CD8-positive, alpha-beta T cell (primary cell): ENCODE measurements at places on chromosomes 16 and 17.
A peak's percentile ranks its signal among the peaks of the same experiment; 100 is the strongest.

DNA sequence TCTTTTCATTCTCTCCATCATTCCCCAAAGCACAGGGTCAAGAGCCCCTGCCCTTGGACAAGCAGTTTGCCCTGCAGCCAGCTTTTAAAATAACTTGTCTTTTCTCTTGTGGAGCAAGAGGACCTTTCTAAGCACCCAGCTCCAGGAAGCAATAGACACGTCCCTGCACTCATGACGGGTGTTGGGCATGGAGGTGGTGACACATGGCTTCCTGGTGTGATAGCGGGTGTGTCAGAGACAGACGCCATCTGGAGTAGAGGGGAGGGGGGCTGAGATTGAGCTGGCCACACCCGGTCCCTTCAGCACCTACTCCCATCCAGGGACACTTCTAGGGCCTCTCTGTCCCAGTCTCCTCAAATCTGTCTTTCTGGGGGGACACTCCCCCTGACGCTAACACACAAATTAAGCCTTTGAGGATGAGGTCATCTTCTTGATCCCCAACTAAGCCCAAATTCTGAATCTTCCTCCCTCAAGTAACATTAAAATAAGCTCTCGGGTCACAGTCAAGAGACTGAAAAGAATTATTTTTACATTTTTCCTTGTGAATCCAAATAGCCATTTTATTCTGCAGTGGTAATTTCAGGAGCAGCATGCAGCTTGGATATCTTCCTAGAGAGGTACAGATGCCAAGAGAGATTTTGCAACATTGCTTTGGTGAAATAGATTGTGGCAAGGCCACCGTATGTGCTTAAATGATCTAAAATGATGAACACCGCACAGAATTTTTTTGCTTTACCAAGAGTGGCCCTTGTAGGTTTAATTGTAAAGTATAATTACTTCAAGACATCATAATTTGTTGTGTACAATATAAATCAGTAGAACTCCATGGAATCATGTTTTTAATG is 216.6 kb upstream of the IRX3 start:
- DNase-seq, result no peak

DNA sequence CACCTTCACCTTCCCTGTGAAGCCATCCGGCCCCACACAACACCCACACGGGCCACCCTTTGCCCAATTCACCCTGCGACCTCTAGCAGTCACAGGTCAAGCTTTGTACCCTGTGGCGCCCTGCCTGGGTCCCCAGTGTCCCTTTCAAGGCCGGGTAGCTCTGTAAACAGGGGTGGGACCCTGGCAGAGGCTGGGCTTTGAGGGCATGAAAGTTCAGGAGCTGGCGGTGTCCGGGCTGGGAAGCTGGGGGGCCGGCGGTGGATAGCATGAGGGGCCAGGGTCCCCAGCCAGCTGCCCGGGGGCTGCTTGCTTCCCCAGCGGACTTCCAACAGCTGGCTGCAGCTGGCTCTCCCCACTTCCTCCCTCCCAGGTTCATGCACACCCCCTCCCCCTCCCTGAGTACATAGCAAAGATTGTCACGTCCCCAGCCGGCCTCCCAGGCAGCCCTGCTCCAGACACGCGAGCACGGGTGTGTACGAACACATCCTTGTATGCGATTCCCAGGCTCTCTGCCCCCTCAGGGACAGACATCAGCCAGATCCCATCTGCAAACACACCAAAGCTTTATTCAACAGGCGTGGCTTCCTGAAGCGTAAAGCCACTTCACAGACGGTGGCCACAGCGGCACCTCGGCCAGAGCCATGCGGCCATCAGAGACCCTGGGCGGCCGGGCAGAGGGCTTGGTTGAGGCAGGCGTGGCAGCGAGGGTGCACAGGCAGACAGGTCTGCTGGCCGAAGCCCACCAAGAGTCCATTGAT is 8.2 kb downstream of the NTHL1 start:
- no peak for DNase-seq

GRCh38 chr17:56796536-56796935 is 37.2 kb downstream of the C17orf67 start:
- DNase-seq, result no peak

GRCh38 chr17:27879987-27880608 is 13.1 kb downstream of the LYRM9 start:
- peak; percentile 74 for DNase-seq

- no peak for DNase-seq
Measured at GRCh38 chr16:88899901-88900661, 33.6 kb upstream of the PABPN1L start.

DNA sequence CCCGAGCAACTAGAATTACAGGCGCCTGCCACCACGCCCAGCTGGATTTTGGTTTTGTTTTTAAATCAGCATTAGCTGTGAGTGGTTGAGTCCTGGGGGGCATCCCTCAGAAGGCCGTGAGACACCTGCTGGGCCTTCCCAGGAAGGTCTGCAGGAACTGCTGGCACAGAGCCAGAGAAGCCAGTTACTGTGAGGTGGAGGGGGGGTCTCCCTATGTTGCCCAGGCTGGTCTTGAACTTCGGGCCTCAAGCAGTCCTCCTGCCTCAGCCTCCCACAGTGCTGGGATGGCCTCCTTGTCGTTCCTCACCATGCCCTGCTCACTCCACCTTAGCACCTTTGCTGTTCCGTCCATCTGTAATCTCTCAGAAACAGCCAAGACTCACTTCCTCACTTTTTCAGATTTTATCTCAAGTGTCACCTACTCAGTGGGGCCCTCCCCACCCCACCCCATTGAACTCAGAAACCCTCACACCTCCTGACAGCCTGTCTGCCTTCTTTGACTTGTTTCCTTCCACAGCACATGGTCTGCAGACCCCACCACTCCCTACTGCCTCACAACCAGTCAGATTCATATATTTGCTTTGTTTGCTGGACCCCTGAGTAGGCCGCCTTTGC is 62.3 kb downstream of the WSB1 start:
- DNase-seq, result no peak
